Mesenteric fat pad (tissue), 1 donor: ENCODE measurements at places on chromosomes 6 and 20.

- DNase-seq = no peak
Observed at GRCh38 chr6:108002365-108003221, 44.6 kb upstream of the SEC63 start.

- DNase-seq = no peak
Observed at GRCh38 chr20:46549188-46549972, 1.1 kb downstream of the OCSTAMP start.

DNA sequence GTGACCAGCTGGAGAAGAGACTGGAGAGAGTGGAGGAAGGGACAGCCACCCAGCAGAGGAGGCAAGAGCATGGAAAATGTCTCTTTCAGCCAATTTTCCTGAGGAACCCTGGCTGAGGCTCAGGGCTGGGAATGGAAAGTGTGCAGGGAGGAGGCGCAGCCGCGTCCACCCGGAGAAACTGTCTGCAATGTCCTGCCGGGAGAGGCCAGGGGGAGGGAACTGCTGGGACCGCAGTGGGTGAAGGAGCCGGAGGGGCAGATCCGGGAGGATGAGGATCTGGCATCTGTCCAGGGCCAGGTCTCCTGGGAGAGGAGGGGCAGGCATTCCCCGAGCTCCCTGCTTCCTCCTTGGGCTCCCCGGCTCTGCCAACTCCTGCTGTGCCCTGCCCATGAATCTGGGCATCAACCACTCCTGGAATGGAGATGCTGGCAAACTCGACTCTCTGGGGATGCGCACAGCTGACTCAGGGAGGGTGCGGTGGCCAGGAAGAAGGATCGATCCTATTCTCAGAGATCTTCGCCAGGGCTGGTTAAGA is 17.4 kb upstream of the HM13 start:
- DNase-seq = no peak

DNA sequence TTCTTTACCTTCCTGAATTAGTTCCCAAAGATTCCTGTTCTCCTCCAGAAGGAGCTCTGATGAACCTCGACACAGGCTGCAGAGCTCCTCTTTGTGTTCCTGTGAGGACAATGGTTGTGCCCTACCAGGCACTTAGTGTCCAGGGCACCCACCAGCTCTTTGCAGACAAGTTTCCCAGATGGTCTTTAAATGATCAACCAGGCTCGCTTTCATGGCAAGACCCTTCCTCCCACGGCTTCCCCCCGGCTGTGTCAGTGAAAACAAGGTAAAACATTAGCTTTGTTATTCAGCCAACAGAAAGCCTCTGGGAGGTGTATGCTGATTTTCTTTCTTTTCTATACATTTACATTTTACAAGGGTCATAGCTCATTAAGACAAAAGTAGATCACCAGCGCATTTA is 32.3 kb upstream of the CNKSR3 start:
- DNase-seq = no peak

DNA sequence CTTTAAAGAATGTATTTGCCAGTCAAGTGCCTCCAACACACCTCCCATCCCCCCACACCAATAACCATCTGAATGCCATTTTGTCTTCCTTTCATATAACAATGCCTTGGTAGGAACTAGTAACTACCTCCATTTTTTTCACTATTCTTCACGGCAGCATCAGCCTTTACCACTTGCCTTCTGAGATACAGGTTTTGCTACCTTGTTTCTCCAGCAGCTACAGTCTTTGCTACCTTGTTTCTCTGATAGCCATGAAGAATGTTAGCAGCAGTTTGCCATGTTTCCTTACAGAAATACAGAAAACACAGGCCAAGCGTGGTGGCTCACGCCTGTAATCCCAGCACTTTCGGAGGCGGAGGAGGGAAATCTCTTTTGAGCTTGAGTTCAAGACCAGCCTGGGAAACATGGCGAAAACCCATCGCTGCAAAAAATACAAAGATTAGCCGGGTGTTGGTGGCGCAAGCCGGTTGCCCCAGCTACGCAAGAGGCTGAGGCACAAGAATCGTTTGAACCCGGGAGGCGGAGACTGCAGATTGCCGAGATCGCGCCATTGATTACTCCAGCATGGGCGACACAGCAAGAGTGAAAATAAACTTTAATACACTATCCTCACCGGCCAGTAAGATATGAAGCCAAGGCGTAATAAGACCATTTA is 100.9 kb downstream of the HFE start:
- no peak for DNase-seq

DNA sequence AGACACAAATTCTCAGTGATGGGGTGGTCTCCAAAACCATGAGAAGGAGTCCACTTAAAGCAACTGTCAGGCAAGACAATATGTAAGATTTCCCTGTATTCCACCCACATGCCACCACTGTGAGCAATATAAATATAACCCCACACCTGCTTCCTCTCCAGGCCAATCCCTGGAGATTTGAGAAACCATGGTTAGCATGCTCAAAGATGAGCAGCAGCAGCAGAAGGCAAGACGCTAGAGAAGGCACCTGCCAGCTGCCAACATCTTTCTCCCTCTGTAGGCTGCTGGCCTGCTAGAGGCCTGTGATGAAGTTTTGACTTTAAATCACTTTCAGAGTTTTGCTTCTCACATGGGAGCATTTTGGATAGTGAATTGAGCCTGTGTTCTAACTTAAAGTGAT is 7.9 kb upstream of the SOD2 start:
- no peak for DNase-seq

- DNase-seq = no peak
Observed at GRCh38 chr20:39944861-39945260, 744.2 kb downstream of the MAFB start.

- no peak for DNase-seq
Observed at GRCh38 chr6:14053811-14054210, 63.8 kb upstream of the CD83 start.

- no peak for DNase-seq
Observed at GRCh38 chr6:16706911-16707783, 54.1 kb downstream of the ATXN1 start.

GRCh38 chr6:132964101-132964867 is 149.9 kb downstream of the RPS12 start:
- no peak for DNase-seq

GRCh38 chr6:31285486-31285885 is 13.6 kb upstream of the HLA-C start:
- DNase-seq = no peak

GRCh38 chr6:135274561-135275293 is 93.6 kb downstream of the MYB start:
- no peak for DNase-seq

DNA sequence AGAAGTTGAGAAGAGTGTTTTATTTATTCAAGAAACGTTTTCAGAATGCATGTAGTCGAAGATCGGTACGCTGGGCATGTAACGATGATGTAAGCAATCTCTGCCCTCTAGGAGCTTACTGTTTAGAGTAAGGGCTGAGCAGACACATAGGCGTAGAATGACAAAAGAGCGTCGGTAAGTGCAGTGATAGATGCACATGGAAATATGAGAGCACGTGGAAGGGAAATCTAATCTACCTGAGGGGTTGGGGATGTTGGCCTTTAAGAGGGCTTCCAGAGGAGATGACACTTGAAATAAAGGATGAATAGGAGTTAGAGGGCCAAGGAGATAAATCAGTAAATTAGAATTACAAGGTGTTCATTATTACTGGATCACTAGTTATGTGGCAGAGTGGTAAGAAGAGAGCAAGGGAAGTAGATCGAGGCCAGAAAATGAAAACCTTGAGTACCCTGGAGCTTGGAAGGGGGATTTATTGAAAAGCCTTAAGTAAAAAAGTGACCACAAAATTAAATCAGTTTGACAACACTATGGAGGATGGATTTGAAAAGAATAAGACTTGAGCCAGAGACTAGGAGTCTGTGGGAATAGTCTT is 782 bp downstream of the TRMT11 start:
- no peak for DNase-seq

DNA sequence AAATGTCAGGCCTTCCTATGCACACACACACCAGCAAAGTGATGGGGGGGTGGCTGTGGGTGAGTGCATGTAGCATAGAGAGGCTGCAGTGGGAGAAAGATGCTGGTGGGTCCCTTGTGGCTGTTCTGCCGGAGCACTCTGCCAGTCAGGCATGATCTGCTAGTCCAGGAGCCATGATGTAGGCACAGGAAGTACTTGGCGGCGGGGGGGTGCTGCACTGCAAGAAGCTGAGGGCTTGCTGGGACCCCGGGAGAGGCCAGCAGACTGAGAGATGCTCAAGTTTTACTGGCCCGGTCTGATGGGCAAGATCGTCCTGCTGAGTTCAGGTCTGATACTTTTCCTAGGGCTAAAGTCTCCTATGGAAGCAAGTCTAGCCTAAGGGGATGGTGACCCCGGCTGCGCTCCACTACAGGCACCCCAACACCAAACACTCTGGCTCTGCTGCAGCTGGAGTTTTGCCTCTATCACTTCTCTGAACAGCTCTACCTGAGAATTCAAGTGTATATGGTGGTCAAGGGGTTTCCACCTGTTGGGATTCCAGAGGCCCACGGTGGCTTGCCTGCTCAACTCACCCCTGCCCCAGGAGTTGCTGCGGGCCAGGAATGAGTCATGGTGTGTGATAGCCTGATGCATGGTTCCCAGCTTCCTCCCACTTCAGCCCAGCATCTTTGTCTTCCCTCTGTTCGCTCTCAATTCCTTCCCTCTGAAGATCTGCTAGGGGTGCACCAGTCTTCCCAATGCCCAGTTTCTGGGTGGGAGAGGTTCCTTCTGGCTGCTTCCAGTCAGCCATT is 971.8 kb upstream of the ADGRB3 start:
- DNase-seq = no peak

- no peak for DNase-seq
Observed at GRCh38 chr6:143276436-143276835, 174.1 kb downstream of the ADAT2 start.

DNA sequence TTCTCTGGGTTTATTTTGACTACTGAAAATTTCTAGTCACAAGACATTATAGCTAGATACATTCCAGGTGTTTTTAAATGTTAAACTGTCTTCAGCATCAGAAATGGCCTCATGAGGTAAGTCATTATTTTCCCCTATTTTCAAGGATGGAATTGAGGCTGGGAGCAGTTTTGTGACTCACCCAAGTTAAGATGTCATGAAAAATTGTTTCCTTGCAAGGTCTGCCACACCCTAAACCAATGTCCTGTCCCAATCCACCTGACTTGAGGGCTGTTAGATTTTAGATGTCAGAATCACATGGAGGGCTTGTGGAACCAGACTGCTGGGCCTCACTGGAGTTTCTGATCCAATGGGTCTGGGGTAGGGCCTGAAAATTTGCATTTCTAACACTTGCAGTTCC is 16.9 kb downstream of the SLC22A3 start:
- no peak for DNase-seq

- DNase-seq = no peak
Observed at GRCh38 chr20:62665826-62666735, 23.8 kb downstream of the SLCO4A1 start.

- no peak for DNase-seq
Observed at GRCh38 chr6:112066606-112067005, 12.7 kb downstream of the CCN6 start.

DNA sequence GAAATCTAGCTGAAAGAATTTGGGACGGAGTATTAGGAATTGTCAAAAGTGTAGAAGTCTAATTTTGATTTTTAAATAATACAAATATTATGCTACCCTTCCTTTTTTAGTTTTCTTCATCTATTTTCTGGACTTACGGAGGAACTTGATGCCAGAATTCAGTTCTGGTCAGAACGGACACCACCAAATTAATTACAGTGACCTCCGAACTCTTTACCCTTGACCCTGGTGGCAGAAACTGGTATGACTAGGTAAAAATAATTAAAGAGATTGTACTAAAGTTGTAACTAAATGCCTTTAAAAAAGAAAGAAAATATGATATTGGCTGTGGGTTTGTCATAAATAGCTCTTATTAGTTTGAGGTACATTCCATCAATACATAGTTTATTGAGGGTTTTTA is 751.1 kb upstream of the MAP3K7 start:
- DNase-seq = no peak

- DNase-seq = peak; percentile 76
Observed at GRCh38 chr6:3457710-3458602, 1.1 kb upstream of the SLC22A23 start.

GRCh38 chr6:163901681-163902080 is 487.2 kb downstream of the QKI start:
- DNase-seq = no peak

DNA sequence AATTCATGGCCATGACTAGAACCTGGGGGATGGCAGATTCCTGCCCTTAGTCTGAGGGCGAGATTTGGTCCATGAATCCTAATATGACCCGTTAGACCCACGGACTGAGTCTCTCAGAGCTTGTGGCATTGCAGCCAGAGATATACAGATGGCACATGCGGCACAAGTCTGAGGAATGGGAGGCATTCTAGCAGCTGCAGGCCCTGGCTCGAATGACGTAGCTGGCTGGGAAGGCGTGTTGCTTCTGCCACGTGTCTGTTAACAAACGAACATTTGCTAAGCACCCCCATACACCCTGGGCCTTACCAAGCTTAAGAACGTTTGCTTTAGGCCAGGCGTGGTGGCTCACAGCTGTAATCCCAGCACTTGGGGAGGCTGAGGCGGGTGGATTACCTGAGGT is 68.0 kb downstream of the CD164 start:
- no peak for DNase-seq

DNA sequence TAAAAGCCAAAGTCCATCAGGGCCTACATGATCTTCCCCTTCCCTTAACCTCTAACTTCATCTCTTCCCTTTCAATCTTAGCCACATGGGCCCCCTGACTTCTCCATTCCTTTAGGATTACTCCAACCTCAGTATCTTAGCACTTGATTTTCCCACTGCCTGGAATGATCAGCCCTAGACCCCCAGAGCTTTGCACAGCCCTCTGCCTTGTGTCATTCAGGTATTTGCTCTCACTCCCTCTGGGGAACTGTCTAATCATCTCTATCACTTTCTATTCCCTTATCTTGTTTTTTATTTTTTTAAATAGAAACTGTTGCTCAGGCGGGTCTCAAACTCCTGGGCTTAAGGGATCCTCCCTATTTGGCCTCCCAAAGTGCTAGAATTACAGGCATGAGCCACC is 13.3 kb upstream of the ZNFX1 start:
- peak; percentile 6 for DNase-seq

- DNase-seq = no peak
Observed at GRCh38 chr6:113120224-113120581, 736.9 kb upstream of the MARCKS start.

DNA sequence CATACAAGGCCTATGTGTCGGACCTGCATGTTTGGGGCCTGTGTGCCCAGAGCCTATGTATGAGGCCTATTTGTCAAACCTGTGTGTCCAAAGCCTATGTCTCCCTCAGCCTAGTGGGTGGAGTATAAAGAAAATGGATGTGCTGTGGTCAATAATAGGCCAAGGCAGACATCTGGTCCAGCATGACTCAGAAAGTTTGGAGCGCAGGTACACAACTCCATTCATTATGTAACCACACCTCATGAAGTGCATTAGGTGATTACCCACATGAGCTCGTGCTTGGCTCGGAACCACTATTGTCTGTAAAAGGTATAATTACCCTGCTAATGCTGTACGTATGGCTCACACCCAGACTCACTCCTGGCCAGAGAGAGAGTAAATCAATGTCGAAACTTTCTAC is 302.4 kb upstream of the POU3F2 start:
- DNase-seq = no peak

DNA sequence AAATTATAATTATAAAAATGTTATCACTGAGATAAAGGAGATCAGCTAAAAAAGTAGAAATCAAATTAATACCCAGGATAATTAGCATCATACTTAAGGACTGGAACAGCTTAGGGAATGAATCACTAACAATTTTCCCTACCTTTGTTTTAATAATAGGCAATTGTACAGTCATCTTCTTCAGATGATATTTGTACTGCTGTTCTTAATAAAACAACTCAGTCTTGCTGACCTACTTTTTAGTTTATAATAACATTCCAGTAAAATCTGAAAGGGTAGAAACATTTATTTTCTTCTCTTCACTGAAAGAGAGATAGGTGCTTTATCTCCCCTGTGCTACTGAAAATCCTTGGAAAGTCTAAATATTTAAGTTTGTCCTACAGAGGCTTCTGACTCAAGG is 271.2 kb upstream of the THEMIS start:
- no peak for DNase-seq
